ENCODE measurements at places on chromosomes 11 and 22.

GRCh38 chr11:129453293-129453721 is 77.7 kb downstream of the BARX2 start:
- no peak for DNase-seq

GRCh38 chr11:207863-208180 is 314 bp downstream of the RIC8A start:
- DNase-seq, result peak; percentile 63

GRCh38 chr22:33397381-33397907 is 339.3 kb upstream of the SYN3 start:
- DNase-seq, result no peak

GRCh38 chr11:102794382-102794781 is 3.6 kb downstream of the MMP1 start:
- DNase-seq, result peak; percentile 41

DNA sequence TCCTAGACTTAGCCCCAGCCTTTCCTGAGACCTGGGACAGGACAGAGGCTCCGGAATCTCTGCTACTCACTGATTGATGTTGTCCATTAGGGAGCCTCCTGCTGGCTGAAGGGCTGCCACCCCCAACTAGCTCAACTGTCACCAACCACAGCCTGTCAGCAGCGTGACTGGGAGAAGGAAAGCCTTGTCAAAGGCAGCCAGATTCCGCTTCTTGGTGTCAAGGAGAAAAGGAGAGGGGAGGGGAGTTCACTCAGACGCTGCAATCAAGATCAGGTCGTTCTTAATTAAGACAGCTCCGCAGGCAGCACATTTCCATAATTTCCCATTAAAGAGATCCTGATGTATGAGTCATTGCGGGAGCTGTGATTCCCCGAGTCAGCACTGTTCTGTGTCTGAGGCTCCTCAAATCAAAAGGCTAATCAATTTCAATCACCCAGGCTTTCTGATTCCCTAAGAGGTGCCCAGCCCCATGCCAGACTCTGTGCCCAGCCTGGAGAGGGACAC is 152.8 kb upstream of the ZBED5 start:
- DNase-seq, result peak; percentile 18

GRCh38 chr11:118436639-118437207 is 431 bp downstream of the KMT2A start:
- DNase-seq, result peak; percentile 11

- DNase-seq, result no peak
Observed at GRCh38 chr11:44793350-44794090, 66.8 kb downstream of the TSPAN18 start.

DNA sequence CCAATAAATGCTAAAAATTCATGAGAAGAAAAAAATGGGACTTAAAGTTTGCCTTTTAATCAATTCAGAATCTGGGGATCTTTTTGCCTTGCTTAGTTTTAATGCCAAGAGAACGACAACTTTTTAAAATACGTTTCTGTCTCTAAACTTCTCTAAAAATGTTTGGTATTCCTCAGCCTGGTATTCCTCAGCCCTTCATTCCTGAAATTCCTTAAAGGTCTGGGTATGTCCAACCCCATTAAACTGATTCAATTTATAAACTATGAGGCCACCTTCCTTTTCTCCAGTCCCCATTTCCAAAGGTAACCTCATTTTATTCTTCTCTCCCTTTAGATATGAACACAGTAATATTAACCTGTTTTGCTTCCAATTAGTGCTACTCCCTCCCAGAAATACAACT is 16.6 kb downstream of the POLA2 start:
- no peak for DNase-seq

DNA sequence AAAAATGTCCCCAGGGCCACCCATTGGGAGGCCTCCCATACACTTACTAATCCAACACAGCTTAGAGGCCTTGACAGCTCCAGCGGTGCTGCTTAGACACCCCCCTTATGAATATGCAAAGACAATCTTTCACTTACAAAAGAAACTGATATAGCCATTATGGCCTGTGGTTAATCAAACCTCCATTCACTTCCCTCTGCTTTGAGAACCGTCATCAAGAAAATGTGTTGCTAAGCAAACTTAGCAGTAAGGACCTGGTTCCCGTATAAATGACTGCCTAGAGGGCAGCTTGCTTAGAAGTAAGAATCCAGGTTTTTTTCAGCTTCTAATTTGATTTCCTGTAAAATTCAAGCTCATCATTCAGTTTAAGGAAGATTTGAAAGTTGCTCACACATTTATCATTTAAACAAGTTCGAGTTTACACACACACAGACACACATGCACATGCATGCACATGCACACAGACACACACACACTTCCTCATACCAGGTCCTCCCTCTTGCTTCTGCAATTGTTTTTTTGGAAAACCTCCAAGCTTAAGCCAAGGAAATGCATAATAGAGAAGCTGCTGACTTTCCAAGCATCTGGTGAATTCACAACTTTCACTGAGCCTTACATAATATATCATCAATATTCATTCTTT is 137.7 kb upstream of the BLID start:
- DNase-seq, result peak; percentile 20

DNA sequence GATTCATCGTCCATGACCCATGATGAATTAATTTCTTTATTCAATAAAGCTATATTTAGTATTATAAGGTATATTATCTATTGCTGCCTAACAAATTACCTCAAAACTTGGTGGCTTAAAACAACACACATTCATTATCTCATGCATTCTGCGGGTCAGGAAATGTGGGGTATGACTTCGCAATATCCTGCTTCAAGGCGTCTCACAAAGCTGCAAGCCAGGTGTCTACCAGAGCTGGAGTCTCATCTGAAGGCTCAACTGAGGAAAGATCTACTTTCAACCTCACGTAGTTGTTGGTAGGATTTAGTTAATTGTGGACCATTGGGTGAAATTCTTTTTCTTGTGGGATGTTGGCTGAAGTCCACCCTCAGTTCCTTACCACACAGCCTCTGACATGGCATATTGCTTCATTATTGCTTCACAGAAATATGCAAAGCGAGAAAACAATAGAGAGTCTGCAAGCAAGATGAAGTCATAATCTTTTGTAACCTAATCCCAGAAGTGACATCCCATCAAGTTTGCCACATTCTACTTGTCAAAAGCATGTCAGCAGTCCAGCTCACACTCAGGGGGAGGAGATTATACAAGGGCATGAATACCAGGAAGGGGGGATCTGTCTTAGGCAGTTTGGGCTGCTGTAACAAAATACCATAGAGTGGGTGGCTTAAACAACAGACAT is 45.1 kb downstream of the KREMEN1 start:
- DNase-seq, result peak; percentile 67

DNA sequence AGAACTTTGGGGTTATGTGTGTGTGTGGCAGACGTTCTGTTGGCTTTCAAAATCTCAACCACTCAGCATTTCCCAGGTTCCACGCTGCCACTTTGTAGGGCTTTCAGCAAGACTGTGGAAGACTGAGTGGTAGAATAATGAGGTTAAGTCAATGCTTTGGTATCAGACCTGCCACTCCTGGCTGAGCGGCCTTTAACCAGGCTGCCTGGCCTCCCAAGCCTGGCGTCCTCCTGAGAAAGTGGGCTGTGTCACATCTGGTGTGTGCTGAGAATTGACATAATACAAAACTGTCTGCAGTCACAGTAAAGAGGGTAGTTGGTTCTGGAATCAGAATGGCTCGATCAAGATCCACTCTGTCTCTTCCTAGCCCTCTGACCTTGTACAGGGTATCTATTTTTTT is 126.5 kb downstream of the DBX1 start:
- no peak for DNase-seq

DNA sequence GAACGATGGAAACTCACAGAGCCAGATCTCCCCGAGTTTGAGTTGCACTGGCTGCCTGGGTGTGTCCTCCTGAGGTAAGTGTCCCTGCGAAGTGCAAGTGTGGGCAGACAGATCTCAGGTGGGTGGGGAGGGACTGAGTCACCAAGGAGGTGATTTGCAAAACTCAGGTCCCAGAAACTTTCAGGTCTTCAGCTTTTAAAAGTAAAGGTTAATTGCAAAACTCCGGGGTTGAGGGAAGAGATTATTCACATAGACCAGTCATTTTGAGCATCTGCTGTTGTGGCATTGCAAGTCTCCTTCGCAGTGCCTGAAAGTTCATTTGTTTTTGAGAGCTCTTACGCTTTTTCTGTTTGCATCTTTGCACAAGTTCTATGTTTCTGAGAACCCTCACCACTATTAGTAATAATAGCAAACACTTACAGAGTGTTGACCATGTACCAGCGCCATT is 7.1 kb downstream of the CD44 start:
- DNase-seq, result no peak

DNA sequence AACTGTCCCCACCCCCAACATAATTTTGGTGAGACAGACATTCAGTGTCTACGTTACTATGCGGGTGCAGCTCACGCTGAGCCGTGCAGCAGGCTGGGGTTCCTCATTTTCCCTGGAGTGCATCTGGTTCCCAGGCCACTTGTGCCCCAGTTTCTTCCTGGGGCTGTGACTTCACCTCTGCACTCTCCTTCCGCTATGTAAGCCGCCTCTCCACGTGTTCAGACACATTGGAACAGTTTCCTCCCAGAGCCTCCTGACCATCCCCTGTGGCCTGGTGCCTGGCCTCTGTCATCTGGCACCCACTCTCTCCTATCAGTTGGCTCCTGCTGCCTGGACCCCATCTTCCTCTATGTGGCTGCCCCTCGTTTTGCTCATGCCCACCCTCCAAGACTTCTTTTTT is 46.2 kb upstream of the A4GALT start:
- DNase-seq, result no peak

- peak; percentile 4 for DNase-seq
Observed at GRCh38 chr11:2194877-2195755, 23.5 kb upstream of the TH start.

DNA sequence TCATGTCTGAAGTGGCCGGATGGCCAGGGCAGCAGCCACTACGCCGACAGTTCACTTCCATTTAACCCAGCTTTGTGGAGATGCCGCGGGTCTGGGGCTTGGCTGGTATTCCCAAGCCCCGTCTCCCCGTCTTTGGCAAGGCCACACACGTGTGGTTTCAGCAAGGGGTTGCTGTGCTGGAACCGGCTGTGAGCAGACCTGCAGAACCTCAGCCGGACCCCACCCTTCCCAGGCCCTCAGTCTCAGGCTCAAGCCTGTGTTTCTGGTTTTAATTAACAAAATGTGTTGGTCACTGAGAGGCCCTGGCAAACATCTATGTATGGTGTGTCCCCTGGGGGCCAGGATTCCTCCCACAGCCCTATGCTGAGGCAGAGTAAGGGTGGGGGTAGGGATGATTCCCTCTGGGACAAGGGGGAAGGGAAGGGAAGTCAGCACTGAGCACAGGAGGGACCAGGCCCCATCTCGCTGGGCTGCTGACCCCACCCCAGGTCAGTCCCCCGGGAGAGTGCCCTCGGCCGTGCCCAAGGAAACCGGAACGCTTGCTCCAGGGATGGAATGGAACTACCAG is 9.3 kb downstream of the OSBPL5 start:
- peak; percentile 93 for DNase-seq

- DNase-seq, result no peak
Observed at GRCh38 chr11:10641177-10641911, 52.2 kb downstream of the IRAG1 start.

DNA sequence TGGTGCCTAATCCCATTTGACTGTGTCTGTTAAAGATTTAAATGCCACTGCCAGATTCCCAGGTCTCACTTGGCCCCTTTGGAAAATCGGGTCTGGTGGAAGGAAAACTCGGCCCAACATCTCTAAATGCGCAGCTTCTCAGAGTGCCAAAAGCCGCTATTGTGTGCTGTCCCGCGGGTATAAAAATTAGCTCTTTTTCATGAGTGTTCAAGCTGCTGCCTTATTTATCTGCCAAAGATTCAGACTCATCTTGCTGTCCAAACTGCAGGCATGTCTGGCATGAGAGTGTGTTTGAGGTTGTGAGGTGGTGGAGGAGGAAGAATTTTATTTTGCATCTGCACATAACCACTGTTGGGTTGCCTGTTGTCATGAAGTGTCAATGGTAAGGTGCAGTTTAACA is 91.4 kb downstream of the NELL1 start:
- DNase-seq, result no peak

- DNase-seq, result no peak
Observed at GRCh38 chr11:57618438-57618837, 21.0 kb downstream of the SERPING1 start.

GRCh38 chr11:14858404-14858803 is 33.6 kb downstream of the CYP2R1 start:
- no peak for DNase-seq

- DNase-seq, result no peak
Observed at GRCh38 chr22:45884201-45885062, 92.5 kb downstream of the WNT7B start.

DNA sequence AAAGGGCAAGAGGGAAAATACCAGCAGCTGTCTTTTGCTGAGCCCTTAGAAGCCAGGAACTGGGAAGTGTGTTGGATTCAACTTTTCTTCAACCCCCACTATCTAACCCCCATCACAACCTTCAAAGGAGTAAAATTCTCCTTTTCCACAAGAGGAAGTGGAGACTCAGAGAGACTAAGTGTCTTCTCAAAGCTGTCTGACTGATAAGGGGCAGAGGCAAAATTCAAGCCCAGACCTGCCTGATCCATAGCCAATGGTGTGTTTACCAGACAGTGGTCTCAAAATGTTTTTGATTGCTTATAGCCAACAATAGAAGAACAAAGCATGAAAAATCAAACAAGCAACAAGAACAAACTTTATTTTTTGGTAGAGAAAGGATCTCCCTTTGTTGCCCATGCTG is 707.0 kb downstream of the NTM start:
- DNase-seq, result no peak

GRCh38 chr11:16986434-16987204 is 27.6 kb downstream of the PLEKHA7 start:
- DNase-seq, result no peak

GRCh38 chr11:67054346-67054835 is 2.3 kb upstream of the RHOD start:
- peak; percentile 79 for DNase-seq

- DNase-seq, result no peak
Observed at GRCh38 chr11:115720602-115721245, 216.5 kb upstream of the CADM1 start.

GRCh38 chr11:57219021-57219627 is 17.9 kb downstream of the APLNR start:
- peak; percentile 22 for DNase-seq

- no peak for DNase-seq
Observed at GRCh38 chr22:48842976-48843375, 984.7 kb downstream of the BRD1 start.

DNA sequence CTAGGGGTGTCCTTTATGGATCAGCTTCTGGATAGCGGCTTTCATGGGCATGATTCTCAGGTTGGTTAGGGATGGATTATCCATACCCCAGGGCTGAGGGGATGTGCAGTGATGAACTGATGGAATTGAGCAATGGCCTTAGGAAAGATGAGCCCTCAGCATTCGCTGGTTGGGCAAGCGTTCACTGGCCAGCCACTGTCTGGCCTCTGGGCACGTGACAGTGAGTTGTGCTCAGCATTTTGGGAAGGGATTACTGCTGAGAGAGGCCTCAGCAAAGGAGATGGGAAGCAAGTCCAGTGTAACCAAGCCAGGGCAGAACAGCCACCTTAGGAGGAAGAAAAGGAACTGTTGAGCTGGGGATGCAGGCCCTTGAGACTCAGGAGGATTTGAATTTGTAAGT is 17.4 kb downstream of the UBASH3B start:
- DNase-seq, result peak; percentile 35

GRCh38 chr22:48531761-48532435 is 1295.8 kb downstream of the BRD1 start:
- DNase-seq, result no peak

- peak; percentile 52 for DNase-seq
Observed at GRCh38 chr11:2709429-2709828, 9.6 kb upstream of the KCNQ1OT1 start.
